ENCODE measurements at places on chromosomes 5 and 9.

DNA sequence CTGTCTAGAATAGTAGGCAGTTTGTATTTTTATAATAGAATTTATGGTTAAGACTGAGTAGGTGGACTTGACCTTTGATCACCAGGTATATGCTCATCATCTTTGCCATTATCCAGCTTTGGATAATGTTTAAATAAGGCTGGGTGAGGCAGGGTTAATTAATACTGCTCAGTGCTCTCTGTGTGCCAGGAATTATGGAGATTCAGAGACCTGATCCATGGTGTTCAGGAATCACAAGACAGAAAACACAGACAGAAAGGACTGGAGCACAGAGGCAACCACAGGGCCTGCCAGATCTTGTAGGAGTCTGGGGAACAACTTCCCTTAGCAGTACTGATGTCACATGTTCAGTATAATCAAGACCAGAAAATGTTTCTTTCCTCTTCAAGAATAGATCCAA is 186.3 kb upstream of the ADCY2 start:
- peak; percentile 97 for DNase-seq

- no peak for DNase-seq
Observed at GRCh38 chr9:70382709-70383605, 31.5 kb downstream of the KLF9 start.

DNA sequence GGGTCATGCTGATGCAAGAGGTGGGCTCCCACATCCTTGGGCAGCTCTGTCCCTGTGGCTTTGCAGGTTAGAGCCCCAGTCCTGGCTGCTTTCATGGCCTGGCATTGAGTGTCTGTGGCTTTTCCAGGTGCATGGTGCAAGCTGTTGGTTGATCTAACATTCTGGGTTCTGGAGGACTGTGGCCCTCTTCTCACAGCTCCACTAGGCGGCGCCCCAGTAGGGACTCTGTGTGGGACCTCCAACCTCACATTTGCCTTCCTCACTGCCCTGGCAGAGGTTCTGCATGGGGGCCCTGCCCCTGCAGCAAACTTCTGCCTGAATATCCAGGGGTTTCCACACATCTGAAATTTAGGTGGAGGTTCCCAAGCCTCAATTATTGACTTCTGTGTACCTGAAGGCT is 150.1 kb downstream of the NNT start:
- no peak for DNase-seq

GRCh38 chr5:55621229-55621628 is 86.5 kb upstream of the PLPP1 start:
- DNase-seq: no peak

DNA sequence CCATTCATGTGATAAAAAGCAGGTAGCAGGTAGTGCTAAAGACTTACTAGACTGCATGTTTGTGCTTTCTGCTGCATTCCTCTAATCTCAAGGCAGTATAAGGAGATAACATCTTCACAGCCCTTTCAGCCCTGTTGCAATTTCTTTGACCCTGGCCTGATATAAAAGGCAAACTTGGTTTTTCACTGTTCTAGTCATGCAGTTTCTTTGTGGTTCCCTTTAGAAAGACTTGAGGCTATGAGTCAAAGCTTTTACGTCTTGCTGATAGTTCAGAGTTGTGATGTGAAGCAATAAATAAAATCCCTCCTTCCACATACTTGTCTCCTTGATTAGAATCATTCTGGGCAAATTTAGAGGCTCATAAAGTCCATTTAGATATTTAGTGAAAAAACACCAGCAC is 88.6 kb upstream of the CDKN2B start:
- DNase-seq: no peak

GRCh38 chr9:89839449-89839848 is 234.6 kb downstream of the GADD45G start:
- peak; percentile 19 for DNase-seq

GRCh38 chr5:79857714-79858409 is 133.2 kb downstream of the MTX3 start:
- peak; percentile 36 for DNase-seq

DNA sequence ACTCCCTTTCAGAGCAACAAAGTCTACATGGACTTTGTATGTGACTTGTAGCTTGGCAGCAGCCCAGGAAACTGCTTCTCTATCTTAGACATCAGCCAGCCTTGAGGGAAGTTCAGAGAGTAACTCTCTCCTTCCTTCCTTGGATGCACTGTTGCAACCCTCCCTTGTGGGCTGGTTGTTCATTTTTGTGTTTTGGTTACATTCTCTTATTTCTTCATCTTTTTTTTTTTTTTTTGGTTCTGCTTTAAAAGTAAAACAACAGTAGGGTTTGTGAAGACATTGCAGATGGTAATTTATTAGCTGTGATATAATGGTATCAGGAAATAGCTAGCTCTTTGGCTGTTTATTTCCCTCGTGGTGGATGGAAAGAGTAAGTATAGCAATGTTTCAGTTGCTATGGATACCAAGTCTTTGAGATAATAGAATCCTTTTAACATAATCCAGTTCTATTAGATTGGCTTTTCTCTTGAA is 97.9 kb upstream of the MAMDC2 start:
- DNase-seq: no peak

DNA sequence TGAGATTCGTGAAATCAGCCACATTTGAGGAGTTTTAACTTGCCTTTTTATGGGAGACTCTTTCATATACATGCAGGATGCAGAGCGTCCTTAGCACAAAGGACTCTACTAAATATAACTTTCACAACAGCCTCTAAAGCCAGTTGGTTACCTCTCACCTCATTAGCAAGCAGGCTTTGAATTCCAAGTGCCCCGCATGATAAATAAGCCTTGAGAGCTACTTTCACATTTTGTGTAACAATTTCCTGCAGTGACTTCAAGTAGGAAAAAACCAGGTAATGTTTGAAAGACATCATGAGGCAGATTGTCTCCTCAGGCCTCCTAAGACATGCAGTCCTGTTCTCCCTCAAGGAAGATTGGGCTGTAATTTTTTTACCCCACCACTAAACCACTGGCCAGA is 50.5 kb downstream of the RALGPS1 start:
- DNase-seq: no peak

DNA sequence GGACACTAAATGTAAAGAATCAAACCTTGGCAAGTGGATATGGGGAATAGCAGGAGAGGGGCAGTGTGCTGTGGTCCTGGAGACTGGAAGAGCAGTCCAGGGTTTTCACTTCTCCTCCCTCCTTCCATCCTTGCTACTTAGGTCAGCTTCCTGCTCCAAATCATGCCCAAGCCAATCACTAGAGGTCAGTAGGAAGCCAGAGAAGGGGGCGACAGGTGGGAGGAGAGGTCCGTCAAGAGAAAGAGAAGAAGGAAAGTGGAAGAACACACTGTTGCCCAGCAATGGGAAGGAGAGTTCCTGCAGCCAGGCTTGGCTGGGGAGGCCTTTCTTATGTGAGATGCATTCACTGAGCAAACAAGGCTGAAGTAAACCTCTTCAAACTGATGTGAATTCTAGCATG is 289.6 kb downstream of the DTWD2 start:
- no peak for DNase-seq

DNA sequence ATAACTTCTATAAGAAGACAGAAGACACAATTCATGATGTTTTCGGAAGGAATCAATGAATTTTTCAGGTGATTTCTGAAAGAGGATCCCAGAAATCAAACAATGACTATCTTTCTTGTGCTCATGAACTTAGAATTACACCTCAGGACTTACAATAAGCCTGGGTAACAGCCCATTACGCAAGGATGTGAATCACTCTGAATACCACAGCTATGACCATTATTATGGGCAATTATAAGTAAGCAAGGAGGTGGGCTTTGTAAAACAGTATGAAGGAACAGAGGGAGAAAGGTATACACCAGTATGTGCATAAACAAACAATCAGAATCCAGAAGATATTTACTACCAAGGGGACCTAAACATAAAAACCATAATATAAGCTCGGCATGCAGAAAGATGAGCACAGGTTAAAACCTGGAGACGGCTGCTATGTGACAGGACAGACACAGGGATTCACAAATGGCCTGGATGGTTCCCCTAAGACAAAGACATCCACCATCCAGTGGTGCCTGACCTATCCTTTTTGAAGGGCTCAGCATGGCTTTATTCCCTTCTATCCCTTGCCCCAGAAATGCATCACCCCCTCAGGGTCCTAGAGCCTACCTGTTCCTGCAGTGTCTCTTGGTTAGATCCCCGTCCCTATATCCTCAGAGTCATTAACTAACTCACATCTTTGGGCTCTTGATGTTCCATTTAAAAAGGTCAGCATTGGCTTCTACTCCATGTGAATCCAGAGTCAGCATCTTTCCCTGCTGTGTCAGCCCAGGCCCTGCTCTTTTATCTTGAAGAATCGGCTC is 21.8 kb upstream of the PPP2CA start:
- no peak for DNase-seq

GRCh38 chr5:8912106-8912505 is 633.8 kb downstream of the SEMA5A start:
- no peak for DNase-seq

DNA sequence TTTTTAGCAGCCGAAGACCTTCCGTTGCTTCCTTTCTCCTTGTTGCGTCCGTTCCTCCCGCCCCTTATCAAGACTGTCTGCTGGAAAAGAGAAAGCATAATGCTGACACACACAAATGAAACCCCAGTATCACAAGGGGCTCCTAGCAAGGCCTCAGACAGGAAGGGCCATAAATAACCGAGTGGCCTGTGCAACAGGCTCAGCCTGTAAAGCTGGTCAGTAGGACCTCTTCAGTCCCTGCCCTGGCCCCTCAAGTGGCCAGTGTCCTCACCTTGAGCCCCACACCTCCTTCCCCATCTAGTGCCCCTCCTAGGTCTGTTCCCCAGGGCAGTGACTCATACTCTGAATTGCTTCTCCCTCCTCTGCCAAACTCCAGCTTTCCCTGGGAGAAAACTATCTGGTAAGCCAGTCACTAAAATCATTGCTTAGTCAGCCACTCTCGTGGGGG is 174.6 kb upstream of the IL12B start:
- DNase-seq: no peak

DNA sequence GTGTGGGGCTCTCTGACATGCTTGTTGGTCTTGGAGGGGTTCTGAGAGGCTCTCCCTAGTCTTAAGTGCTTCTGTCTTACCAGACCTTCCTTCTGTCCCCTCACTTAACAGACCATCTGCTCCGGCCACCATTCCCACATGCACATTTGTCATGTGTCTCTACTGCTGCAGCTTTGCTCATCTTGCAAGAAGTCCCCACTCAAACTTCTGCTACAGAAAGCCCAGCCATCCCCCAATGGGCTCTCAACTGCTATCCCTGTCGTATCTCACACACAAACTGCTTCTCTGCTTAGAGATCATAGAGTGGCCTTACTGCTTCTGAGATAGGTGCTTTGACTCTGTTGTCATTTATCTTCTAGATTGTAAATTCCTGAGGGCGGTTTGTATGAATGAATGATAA is 69.4 kb downstream of the NUP214 start:
- no peak for DNase-seq

DNA sequence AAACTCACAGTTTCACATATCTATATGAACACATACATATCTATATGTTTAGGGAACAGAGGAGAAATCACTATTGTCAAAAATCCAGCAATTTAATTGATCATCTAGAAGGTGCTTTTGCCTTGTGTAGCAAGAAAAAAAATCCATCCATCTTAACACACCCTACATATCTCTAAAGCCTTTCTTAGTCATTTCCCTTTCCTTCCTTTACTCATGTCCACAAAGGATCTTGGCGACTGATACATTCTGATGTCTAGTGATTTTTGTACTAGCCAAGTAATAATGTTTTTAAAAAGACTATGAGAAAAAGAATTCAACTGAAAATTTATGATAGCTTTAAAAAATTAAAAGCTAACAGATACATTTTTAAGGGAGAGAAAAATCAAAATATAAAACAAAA is 22.5 kb downstream of the ZDHHC21 start:
- no peak for DNase-seq

GRCh38 chr9:92349771-92350739 is 24.3 kb downstream of the CENPP start:
- no peak for DNase-seq

- DNase-seq: no peak
Observed at GRCh38 chr5:78959767-78960166, 25.3 kb downstream of the ARSB start.

GRCh38 chr5:103346162-103346748 is 87.7 kb downstream of the MACIR start:
- no peak for DNase-seq

- DNase-seq: no peak
Observed at GRCh38 chr5:135694012-135694411, 115.2 kb upstream of the CXCL14 start.

- no peak for DNase-seq
Observed at GRCh38 chr9:121656941-121657470, 5.6 kb downstream of the DAB2IP start.

DNA sequence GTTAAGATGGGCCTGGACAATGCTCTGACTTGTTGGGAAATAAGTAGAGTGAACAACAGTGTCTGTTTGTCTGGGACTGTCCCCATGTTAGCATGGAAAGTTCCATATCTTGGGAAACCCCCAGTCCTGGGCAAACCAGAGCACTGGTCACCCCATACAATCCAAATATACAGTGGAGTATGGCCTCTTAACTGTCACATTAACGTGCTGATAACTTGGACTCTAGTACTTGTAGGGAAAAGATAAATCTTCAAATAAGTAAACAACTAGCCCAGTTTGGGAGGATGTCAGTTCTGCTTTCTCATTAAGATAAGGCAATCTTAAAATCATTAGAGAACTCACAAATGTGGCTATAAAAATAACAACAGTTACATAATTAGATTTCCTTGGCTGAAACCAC is 47.6 kb upstream of the JAK2 start:
- DNase-seq: no peak

GRCh38 chr5:8399471-8399870 is 530.5 kb downstream of the MTRR start:
- DNase-seq: no peak

GRCh38 chr5:76818844-76819831 is at the start of gene F2RL1:
TSS of gene F2RL1 (plus strand) at chr5:76819030. CDS start at chr5:76819183, 153 bp downstream.
- DNase-seq: peak; percentile 84

DNA sequence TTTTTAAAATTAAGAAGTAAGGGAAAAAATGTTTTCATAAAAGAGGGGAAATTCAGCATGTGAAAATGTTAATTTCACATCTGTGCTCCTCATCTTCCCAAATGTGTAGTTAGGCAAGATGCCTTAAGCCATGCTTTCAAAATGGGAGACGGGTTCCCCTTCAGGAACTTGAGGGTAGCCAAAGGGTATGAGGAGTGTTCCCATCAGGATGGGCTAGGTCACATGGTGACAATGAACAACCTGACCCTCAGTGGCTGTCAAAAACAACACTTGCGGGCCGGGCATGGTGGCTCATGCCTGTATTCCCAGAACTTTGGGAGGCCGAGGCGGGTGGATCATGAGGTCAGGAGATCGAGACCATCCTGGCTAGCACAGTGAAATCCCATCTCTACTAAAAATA is 178.0 kb downstream of the ACTL7B start:
- no peak for DNase-seq

GRCh38 chr5:59354274-59354673 is 539.3 kb downstream of the PDE4D start:
- no peak for DNase-seq

- peak; percentile 12 for DNase-seq
Observed at GRCh38 chr5:142110046-142110531, 1.5 kb downstream of the NDFIP1 start.

All from NCI-H1417 (cell line).